ENCODE measurements at places on chromosomes 12 and 14.

DNA sequence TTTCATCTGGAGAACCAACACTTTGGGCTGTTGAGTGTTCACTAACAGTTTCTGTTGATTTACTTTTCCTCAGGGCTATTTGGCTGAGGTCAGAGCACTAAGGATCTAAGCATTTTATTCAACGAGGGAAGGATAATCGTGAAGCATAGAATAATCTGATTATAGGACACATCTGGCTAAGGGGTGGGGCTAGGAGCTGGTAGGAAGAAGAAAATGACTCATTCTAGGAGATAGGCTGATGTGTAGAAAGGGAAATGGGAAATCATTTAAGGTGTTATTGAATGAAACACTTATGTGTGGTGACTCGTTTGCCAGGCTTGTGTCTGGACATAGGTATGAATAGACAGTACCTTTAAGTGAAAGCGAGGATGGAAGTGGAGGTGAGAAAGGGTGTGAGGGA lies 167.2 kb downstream of the ETNK1 start:
- DNase-seq = no peak

GRCh38 chr12:108371801-108372344 lies 32.8 kb upstream of the CMKLR1 start:
- no peak for DNase-seq

DNA sequence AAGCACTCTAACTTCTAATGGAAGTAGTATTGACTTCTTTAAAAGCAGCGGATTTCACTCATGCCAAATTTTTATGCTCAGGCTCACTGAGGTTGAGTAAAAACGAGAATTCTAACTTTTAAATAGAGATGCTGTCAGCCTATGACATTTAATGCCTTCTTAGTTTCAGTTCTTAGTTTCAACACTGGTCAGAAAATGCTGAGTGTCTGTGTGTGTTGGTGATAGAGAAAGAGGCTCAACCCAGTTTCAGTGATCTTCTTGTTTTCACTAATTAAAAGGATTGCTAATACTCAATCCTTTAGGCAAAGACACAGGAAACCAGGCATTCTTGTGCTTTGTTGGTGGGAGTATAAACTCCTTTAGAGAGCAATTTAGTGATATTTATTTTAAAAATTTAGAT lies 31.0 kb downstream of the PEBP1 start:
- peak; percentile 55 for DNase-seq

GRCh38 chr12:6279256-6279628 lies 31.2 kb upstream of the PLEKHG6 start:
- no peak for DNase-seq

DNA sequence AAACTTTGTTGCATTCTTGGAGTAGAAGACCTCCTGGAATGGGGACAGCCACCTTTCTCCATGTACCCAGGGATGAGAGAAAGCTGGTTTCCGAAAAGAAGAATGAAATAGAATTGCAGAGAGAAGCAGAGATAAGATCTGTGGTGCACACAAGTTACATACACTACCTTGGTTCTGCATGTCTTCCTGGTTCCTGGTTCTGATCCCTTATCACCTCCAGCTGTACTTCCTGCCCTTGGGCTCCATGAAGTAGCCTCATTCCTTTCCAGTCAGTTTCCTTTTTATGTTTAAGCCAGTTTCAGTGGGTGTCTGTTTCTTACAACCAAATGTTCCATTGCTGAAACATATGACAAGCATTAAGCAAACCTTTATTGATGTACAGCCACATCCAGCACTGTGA lies 69.3 kb downstream of the FBXW8 start:
- no peak for DNase-seq

DNA sequence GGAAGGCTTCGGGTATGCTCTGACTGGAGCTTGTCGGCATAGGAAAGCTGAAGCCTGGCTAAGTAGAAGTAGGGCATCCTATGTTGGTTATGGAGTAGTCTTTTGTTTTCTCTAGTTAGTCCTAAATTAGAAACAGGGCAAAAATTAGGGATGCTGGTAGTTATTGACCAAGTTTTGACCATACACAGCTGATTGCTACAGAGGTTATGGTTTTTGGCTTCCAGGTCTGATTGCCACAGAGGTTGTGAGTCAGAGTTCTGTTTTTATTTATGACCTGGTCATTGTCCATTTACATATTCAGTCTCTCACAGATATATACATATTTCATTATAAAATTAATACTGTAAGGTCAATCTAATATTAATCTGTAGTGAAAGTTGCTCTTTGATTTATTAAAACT lies 219.2 kb downstream of the FSCB start:
- DNase-seq = no peak

GRCh38 chr12:108825201-108825950 lies 32.0 kb downstream of the SSH1 start:
- DNase-seq = peak; percentile 70

DNA sequence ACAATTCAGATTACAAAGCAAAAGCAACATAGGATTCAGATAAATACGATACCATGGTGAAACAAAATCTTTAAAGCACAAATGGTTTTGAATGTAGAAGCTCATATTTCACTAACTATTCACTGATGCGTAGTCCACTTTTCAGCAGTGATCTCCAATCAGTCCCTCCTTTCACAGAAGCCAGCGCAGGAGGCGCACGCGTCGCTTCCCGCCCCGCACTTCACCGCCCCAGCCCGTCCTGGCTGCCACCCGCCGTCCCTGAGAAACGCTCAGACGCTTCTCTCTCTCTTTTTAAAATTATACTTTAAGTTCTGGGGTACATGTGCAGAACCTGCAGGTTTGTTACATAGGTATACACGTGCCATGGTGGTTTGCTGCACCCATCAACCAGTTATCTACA lies 19.8 kb upstream of the CHFR start:
- DNase-seq = no peak

GRCh38 chr14:64800000-64800399 lies 79.7 kb downstream of the SPTB start:
- DNase-seq = peak; percentile 67

GRCh38 chr12:78146365-78146772 lies 315.7 kb downstream of the NAV3 start:
- peak; percentile 64 for DNase-seq

- no peak for DNase-seq
Observed at GRCh38 chr12:53736592-53736991, 9.3 kb upstream of the CALCOCO1 start.

- DNase-seq = peak; percentile 45
Observed at GRCh38 chr14:32622742-32623141, 293.6 kb downstream of the AKAP6 start.

DNA sequence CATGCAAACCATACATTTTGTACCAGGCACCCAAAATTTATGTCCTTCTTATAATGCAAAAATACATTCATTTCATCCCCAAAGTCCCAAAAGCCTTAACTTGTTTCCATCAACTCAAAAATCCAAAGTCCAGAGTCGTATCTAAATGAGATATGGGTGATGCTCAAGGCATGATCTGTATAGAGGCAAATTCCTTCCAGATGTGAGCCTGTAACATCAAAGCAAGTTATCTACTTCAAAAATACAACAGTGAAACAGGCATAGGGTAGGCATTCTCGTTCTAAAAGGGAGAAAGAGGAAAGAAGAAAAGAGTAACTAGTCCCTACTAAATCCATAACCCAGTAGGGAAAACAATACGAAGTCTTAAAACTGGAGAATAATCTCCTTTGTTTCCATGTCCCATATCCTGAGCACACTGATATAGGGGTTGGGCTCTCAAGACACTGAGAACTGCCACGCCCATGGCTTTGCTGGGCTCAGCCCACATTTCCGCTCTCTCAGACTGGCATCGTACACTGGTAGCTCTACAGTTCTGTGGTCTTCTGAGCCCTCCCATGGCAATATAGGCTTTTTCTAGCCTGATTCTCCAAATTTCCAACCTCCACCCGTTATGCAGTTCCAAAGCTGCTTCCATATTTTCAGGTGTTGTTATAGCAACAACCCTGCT lies 232.8 kb downstream of the TMTC2 start:
- no peak for DNase-seq

DNA sequence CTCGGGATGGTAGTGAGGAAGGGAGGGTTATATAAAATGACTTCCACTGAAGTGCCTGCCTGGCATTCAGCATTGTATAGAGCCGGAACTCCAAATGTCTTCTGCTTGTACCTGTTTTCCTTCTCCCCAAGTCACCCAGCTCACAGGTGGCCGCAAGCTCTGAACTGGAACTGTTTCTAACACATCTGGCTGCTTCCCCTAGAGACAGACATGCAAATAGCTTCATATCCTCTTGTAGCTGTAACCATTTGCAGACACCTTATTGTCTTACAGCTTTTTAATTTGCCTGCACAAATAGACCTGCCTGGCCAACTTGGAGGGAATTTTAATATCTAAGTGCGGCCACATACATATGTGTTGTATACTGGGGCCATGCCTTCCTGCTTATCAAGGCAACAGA lies 126.0 kb downstream of the CHST11 start:
- peak; percentile 89 for DNase-seq

- DNase-seq = no peak
Observed at GRCh38 chr14:53946404-53947093, 10.1 kb downstream of the BMP4 start.

- DNase-seq = no peak
Observed at GRCh38 chr12:92411687-92412086, 266.0 kb upstream of the BTG1 start.

- DNase-seq = peak; percentile 46
Observed at GRCh38 chr14:71739273-71739990, 192.8 kb upstream of the RGS6 start.

Measured in Karpas-422 (cell line).